T-cell (primary cell): ENCODE measurements at places on chromosomes 13 and 19. TPM values are rescaled to one million over a fixed set of nuclear protein-coding genes. Genes with fewer than 3 reads are reported as not detected.

The TRAPPC2B gene
- total RNA-seq = 11.4 TPM

The SPC24 gene
- total RNA-seq = 0.95 TPM

The CD22 gene
- 6.6 TPM for total RNA-seq

The NLRP7 gene
- not detected for total RNA-seq

The SIGLEC5 gene
- total RNA-seq = not detected

The PCDH9 gene
- total RNA-seq = 0.42 TPM

The PLK5 gene
- not detected for total RNA-seq

The PLIN4 gene
- total RNA-seq = not detected

The TJP3 gene
- 28.9 TPM for total RNA-seq

The TRPC4 gene
- not detected for total RNA-seq

The DNAAF3 gene
- not detected for total RNA-seq

The OLFM4 gene
- 0.10 TPM for total RNA-seq

The TEX26 gene
- total RNA-seq = not detected

The CABP5 gene
- not detected for total RNA-seq

The SYNGR4 gene
- not detected for total RNA-seq

The ZNF880 gene
- 31.1 TPM for total RNA-seq

The ZNF345 gene
- 8.3 TPM for total RNA-seq

The ERVK3-1 gene
- total RNA-seq = 72.2 TPM

The USP12 gene
- total RNA-seq = 43.6 TPM

The SLC46A3 gene
- 12.1 TPM for total RNA-seq

The ZNF208 gene
- total RNA-seq = 2.9 TPM

The LMO7 gene
- 34.0 TPM for total RNA-seq

The CGB3 gene
- total RNA-seq = not detected

The CLDN10 gene
- total RNA-seq = 0.32 TPM

The B3GNT8 gene
- 1.5 TPM for total RNA-seq

The HPN gene
- total RNA-seq = not detected

The TEX101 gene
- not detected for total RNA-seq

The EFNB2 gene
- 0.47 TPM for total RNA-seq

The ZIC5 gene
- 0.09 TPM for total RNA-seq

The HNRNPA1L2 gene
- 17.1 TPM for total RNA-seq

The ADPRHL1 gene
- total RNA-seq = 1.7 TPM

The ZNF154 gene
- total RNA-seq = 7.5 TPM

The HMG20B gene
- 81.6 TPM for total RNA-seq

The FCER2 gene
- 1.5 TPM for total RNA-seq

The CCDC124 gene
- total RNA-seq = 24.8 TPM

The KMT5C gene
- total RNA-seq = 24.4 TPM

The KLC3 gene
- total RNA-seq = 0.35 TPM

The CEACAM3 gene
- total RNA-seq = not detected

The ZNF296 gene
- total RNA-seq = 2.8 TPM

The TDRD3 gene
- 23.6 TPM for total RNA-seq

The TMEM272 gene
- total RNA-seq = 9.0 TPM

The ADGRL1 gene
- 31.2 TPM for total RNA-seq

The DDX39A gene
- 170 TPM for total RNA-seq

The GPR42 gene
- not detected for total RNA-seq

The ZNF729 gene
- total RNA-seq = not detected

The LHB gene
- total RNA-seq = not detected

The PRDX2 gene
- 94.5 TPM for total RNA-seq

The ZFR2 gene
- total RNA-seq = 1.8 TPM

The KLK8 gene
- not detected for total RNA-seq
